Astrocyte (in vitro differentiated cells and primary cell): ENCODE measurements at places on chromosomes 7 and 10. TPM values are rescaled to one million over a fixed set of nuclear protein-coding genes. Genes with fewer than 3 reads are reported as not detected.

Gene COL17A1
- 2.6 and 10.1 TPM in 2 replicates for total RNA-seq

Gene ABCC2
- total RNA-seq: 0.31 and 0.59 TPM in 2 replicates

Gene TEX47
- total RNA-seq: not detected in 2 replicates

- DNase-seq: no peak
Measured at GRCh38 chr10:92146107-92146506, 144.8 kb downstream of the CPEB3 start.

- no peak for DNase-seq
Measured at GRCh38 chr7:2128601-2129322, 104.0 kb downstream of the MAD1L1 start.
